Cortex of kidney (tissue), 1 donor: ENCODE measurements at places on chromosomes 13 and 19.

- DNase-seq: no peak
Measured at GRCh38 chr19:49378512-49378911, 9.5 kb upstream of the KASH5 start.

DNA sequence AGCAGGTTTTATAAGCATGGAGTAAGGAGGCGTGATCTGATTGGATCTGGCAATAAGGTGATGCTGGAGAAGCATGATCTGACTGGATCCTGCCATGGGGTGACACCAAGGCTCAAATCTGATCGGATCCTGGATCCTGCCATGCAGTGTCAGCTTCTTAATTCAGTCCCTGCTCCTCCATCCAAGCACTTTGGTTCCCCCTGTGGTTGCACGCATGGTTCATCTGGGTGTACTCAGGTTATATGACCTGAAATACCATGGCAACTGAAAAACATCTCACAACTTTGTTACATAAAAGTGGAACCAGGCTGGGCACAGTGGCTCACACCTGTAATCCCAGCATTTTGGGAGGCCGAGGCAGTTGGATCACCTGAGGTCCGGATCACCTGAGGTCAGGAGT lies 17.6 kb upstream of the KLK4 start:
- no peak for DNase-seq

GRCh38 chr13:27659145-27659865 lies 37.6 kb downstream of the POLR1D start:
- DNase-seq: no peak

- DNase-seq: no peak
Measured at GRCh38 chr13:44422755-44423643, 49.4 kb downstream of the SERP2 start.

DNA sequence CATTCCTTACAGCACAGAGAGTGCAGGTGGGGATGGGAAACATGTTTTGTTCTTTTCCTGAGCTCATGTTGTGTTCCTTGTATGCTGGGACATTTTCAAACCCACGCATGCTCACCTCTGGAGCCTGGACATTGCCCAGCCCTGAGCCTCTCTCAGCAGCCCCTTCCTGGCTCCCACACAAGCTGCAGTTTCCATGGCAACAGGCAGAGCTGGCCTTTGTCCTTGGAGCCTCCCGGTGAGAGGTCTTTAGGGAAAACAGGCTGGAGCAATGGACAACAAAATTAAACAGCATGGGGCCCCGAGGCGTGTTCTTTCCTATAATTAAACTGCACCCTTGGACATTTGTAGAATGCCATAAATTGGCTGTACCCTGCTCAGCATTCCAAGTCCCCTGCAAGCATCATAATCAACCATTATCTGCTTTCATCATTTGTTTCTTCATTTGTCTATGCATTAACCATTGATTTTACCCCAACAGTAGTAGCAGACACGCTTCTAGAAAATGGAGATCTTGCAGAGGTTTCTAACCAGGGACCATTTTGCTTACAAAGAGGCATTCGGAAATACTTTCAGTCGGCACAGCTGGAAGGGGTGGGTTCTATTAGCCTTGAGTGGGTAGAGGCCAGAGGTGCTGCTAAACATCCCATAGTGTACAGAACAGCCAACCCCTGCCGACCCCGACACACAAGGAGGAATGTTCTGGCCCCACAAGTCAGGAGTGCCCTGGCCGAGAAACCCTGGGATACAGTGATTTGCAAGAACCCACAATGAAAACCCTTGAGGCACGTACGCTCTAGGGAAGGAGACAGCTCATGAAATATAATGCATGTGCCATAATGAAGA lies 133.4 kb upstream of the PEG3 start:
- no peak for DNase-seq

- DNase-seq: no peak
Measured at GRCh38 chr19:58154287-58154678, 3.7 kb upstream of the ZNF329 start.

GRCh38 chr19:18735752-18736151 lies 52.3 kb downstream of the CRTC1 start:
- DNase-seq: no peak

GRCh38 chr13:48160606-48161278 lies 65.8 kb upstream of the MED4 start:
- DNase-seq: no peak

GRCh38 chr19:5929625-5930024 lies 15.6 kb downstream of the CAPS start:
- DNase-seq: no peak

- no peak for DNase-seq
Measured at GRCh38 chr19:18762125-18763023, 28.7 kb downstream of the COMP start.
